ENCODE measurements at places on chromosomes 1 and 21.

- no peak for DNase-seq
These were observed 18.9 kb downstream of the ZNF362 start for GRCh38 chr1:33275195-33275594.

- peak; percentile 86 for DNase-seq
These were observed 176.5 kb downstream of the TGFB2 start for GRCh38 chr1:218521414-218522169.

DNA sequence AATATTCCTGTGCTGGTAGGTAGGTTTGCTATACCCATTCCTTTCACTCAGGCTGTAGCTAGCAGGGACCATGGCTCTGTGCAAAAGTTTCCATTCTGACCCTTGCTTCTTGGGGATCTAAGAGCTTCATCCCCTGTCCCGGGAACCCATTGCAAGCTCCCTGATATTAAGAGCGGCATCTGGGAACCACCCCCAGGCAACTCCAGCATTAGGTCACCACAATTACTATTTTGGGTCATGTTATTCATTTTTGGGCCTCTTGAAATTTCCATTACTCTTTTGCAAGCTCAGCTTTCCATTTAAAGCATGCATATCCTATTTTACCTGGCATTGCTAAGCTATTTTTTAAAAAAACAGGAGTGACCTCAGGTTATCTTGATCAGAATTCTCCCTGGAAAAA, 22.1 kb upstream of the ACTRT2 start:
- DNase-seq = no peak

DNA sequence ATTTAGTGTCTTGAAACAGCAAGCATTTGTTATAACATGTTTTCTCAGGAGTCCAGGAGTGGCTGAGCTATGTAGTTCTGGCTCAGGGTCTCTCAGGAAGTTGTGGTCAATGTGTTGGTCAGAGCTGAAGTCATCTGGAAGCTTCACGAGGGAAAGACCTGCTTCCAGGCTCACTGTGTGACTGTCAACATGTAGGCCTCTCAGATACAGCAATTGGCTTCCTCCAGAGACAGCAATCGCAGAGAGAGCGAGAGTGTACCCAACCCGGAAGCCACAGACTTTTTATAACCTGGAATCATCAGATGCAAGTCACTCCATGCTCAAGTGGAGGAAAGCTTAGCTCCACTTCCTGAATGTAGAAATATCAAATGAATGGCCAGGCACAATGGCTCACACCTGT, 40.9 kb downstream of the TNFRSF9 start:
- DNase-seq = peak; percentile 28
